ENCODE measurements at places on chromosomes 16 and 17.
A peak's percentile ranks its signal among the peaks of the same experiment; 100 is the strongest.

- DNase-seq = no peak
Measured at GRCh38 chr17:18055597-18055996, 16.4 kb downstream of the GID4 start.

GRCh38 chr17:20979792-20980083 is 63.1 kb downstream of the USP22 start:
- DNase-seq = no peak

DNA sequence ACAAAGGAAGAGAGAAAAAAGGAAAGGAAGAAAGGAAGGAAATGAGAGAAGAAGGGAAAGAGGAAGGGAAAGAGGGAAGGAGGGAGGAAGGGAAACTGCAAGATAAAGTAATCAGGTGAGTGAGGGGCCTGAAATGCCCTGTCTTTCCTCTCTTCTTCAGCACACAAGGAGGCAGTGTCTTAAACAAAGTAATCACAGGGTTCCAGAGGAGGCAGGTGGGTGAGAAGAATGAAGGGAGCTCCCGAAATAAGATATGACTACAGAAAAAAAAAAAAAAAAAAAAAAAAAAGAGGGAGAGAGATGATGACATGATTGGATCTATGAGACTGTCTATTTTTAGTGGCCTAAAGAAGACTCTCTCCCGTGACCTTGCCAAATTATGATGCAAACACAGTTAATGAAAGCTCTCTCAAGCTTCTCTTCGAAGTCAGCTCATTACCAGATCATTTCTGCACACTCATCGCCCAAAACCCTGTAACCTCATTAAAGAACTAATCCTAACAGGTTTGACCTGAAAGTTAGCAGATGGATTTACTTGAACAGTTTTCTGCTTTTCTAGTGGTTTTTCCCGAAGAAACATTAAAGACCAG is 53.6 kb downstream of the CDH11 start:
- DNase-seq = no peak

GRCh38 chr16:80639636-80640035 is 98.8 kb downstream of the DYNLRB2 start:
- DNase-seq = no peak

DNA sequence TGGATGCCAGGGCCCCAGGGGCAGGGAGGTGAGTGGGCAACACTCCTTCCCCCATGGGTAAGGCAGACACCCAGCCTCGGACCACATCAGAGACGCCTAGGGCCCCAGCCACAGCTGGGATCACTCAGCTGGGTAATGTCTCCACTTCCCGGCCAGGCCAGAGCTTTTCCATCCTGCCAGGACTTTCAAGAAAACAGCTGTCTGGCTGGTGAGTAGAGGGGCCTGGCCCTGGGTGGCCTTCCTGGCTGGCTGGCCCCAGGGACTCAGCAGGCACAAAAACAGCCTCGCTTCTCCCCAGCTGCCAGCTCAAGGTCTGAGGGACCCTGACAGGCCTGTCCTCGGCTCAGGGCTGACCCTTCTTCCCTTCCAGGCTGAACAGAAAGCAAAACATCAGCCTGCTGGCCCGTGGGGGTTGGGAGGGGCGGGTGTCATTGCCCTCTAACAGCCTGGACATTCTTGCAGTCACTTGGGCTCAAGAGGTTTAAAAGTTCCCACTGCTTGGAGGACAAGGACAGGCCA is 45.3 kb upstream of the JPH3 start:
- no peak for DNase-seq

GRCh38 chr17:42321555-42321954 is 33.3 kb downstream of the STAT5A start:
- DNase-seq = no peak

GRCh38 chr17:81402530-81402941 is 7.3 kb downstream of the BAHCC1 start:
- no peak for DNase-seq

DNA sequence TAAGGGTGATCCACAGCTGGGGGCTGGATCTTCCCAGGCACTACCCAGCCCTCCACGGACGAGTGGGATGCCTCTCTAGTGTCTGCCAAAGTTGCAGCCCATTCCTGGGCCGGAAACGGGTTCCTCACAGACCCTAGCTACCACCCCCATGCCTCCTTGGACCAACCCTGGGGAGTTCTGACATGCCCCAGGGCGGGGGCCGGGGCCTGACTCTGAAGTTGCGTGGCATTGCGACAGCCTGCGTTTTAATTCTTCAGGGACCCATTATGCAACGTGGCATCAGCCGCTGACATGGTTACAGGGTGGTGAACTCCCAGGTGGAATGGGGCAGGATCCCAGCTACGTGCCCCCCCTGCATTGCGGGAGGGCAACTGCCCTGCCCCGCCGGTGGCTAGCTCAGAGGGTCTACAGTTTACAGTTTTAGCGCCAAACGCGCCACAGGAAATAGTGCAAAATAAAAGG is 2.7 kb downstream of the CBX4 start:
- no peak for DNase-seq

DNA sequence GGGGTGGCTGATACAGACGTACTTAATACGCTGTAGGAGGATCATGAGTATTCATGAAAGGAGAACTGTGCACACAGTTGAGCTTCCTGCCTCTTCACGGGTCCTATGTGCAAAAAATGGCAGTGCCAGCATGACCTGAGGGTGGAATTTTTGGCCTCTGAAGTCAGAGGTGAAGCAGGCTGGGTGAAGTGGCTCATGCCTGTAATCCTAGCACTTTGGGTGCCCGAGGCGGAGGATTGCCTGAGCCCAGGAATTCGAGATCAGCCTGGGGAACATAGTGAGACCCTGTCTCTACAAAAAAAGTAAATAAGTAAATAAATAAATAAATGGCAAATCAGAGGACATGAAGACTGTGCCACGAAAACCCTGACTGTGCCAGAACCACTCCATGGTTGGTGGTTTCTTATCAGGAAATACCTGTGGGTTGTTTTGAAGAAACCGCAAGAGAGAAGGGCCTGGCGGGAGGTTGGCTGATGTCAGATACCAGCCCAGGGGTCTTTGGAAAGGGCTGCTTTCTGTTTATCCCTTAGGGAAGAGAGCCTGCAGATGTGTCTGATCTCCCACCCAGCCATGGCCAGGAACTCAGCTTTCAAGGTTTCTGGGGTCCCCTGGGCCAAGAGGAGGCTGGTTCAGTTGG is 3.4 kb downstream of the ASPSCR1 start:
- DNase-seq = no peak

GRCh38 chr16:22188267-22188594 is 17.8 kb upstream of the EEF2K start:
- no peak for DNase-seq

- no peak for DNase-seq
Measured at GRCh38 chr17:81052199-81052997, 17.4 kb downstream of the BAIAP2 start.

DNA sequence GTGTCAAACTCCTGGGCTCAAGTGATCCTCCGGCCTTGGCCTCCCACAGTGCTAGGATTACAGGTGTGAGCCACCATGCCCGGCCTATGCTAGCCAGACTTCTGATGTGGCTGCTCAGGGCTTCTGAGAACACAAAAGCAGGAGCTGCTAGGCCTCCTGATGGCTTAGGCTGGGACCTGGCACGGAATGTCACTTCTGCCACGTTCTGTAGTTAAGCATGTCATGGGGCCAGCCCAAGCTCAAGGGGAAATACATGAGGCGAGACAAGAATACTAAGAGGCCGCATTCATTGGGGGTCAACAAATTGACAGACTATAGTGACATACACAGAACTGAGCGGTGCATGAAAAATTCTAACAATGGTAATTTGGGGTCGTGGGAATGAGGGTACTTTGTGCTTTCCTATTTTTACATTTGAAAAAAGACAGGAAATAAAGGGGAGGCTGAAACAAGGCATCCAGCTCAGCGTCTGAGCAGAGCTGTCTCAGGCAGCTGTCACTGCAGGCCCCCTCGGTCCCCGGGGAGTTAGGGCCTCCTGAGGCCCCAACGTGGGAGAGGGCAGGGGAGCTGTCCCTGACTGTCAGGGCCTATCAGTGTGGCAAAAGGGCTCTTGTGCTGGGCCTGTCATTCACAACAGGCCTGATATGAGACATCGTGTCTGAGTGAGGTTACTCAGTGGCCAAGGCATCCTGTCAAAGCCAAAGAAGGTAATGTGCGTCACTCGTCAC is 26.4 kb downstream of the CFAP20 start:
- no peak for DNase-seq

DNA sequence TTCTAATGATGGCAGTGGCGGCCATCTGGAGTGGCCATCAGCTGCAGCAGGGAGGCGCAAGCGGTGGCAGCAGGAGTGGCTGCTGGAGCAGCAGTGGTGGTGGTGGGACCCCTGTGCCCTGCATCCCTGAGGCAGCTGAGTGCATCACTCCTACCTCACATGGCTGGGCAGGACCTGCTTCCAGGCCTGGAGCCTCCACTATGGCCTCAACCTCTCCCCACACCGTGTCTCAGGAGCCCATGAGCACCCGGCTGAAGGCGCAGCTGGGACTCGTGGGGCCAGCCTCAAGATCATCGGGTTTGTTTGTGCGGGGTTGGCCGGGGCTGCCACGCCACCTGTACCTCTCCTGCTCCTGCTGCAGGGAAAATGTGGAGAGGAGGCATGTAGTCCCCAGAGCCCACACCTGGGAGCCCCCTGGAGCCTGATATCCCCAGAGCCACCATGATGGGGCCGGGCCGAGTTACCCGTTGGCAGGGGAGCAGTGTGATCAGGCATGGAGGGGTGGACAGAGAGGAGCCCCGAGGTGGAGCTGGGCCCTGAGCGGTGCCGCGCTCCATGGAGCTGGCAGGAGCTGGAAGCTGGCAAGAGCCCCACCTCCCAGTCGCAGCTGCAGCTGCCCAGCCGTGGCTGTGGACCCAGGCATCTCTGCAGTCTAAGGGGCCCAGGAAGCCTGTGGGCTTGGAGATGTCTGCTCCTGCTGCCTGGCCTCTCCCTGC is 16.7 kb downstream of the RHOT1 start:
- DNase-seq = no peak

DNA sequence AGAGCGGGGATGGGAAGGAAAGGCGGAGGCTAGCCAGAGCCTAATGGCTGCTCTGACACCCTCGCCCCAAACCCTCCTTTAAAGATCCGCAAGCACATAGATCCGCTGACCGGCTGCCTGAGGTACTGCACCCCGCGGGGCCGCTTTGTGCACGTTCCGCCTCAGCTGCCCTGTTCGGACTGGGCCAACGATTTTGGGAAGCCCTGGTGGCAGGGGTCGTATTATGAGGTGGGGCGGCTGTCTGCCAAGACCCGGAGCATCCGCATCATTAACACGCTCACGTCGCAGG is 663 bp downstream of the CYB5D1 start:
- peak; percentile 52 for DNase-seq

DNA sequence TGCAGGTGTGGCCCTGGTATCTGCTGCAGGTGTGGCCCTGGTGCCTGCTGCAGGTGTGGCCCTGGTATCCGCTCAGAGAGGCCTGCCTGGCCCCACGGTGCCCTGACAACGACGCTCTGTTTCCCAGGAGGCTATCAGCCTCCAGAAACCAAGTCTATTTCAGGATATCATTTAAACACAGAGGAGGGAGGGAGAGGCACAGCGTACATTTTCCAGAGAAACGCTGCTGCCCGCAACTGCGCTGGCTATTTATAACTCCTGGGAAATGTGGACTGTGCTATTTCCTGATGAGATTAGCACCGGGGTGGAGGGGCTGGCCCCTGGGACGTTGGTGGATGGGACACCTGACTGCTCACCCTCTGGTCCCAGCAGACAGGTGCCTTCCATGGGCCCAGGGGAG is 22.5 kb downstream of the TIMM22 start:
- no peak for DNase-seq

- no peak for DNase-seq
Measured at GRCh38 chr17:49197346-49197998, 12.9 kb downstream of the GNGT2 start.

GRCh38 chr17:82915757-82916027 is 75.9 kb upstream of the ZNF750 start:
- DNase-seq = no peak

GRCh38 chr17:2704890-2705248 is 6.7 kb downstream of the CLUH start:
- no peak for DNase-seq

DNA sequence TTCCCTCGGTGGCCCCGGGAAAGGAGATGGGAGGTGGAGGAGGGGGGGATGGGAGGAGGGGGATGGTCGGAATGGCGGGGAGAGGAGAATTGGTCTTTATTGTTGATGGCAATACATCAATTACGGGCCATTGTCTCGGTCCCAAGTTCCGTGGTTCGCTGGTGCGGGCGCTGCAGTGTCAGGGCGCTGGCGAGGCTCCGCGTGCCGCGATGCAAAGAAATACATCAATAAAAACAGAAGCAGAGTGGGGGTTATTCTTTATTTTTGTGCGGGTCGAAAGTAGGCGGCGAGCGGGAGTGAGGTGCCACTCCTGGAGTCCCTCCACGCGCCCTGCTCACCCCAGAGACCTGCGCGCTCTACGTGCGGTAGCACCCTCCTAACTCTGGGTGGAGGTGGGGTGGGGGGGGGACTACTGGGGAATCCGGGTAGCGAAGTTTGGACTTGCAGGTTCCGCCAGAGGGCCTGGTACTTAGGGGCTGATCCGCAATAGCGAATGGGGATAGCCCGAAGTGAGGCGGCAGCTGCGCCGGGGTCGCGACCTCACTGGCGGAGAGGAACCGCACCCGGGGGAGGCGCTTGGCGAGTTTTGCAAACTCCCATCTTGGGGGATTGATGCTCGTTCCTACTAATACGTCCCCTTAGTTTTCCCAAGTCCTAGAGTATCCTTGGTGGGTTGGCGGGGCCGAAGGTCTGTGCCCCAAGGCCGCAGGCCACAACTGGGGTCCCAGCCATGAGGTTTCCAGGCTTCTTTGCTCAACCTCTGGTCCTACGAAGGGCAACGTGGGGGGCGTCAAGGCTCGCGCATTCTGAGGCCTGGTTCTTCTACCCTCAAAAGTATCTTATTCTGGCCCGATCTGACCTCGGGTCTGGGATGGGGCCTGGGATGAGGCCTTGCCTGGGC is 3.5 kb upstream of the SALL1 start:
- DNase-seq = no peak

GRCh38 chr17:77352996-77353395 is 212.2 kb downstream of the SEC14L1 start:
- peak; percentile 9 for DNase-seq

DNA sequence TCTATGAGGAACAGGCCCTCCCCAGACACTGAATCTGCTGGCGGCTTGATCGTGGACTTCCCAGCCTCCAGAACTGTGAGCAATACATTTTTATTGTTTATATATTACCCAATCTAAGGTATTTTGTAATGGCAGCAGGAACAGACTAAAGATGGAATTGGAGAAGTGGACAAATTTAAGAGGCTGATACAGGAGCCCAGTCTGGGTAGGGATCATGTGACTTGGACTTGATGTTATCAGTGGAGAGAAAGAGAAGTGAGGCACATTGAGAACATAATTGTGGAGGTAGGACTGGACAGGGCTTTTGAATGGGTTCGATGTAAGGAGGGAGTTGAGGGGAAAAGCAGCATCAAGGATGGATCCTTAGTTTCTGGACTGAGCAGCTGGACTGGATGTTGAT is 93.8 kb downstream of the USP31 start:
- no peak for DNase-seq

DNA sequence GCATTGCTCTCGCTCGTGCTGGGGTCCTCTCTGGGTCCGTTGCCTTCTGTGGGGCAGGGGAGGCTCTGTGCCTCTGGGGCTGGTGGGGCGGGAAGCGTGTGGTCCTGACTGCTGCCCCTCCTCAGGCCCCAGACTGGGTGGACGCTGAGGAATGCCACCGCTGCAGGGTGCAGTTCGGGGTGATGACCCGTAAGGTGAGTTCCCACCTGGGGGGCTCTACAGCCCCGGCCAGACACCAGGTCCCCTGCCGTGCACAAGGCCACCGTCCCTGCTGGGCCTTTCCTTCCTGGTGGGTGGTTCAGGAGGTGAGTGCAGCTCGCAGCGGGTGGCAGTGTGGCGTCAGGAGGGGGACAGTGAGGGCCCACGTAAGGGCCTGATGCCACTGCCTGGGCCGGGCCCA is 6.7 kb downstream of the HGS start:
- DNase-seq = no peak

GRCh38 chr17:52995147-52995546 is 827.6 kb upstream of the KIF2B start:
- DNase-seq = no peak

Data from stimulated activated CD4-positive, alpha-beta T cell treated with anti-CD3 and anti-CD28 coated beads, Interleukin-2, amount 100 ng/mL, for 24 hours (primary cell).